ENCODE measurements at places on chromosomes 6 and 20.

DNA sequence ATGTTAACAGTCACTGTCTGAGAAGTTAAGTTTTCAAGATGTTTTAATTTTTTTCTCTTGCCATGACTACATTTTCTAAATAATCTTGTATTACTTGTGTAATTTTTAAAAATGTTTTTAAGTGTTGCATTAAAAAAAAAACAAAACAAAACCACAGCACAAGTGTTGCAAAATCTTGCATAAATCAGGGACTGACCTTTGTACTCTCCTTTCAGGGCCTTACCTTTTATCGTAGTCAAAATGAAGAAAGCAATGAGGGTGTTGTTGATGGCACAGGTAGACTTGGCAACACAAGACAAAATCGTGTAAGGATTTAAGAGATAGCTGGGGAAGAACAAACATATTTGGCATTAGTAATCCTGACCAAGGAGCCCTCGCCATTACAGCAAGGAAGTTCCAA, 42.5 kb downstream of the PIGU start:
- no peak for DNase-seq

DNA sequence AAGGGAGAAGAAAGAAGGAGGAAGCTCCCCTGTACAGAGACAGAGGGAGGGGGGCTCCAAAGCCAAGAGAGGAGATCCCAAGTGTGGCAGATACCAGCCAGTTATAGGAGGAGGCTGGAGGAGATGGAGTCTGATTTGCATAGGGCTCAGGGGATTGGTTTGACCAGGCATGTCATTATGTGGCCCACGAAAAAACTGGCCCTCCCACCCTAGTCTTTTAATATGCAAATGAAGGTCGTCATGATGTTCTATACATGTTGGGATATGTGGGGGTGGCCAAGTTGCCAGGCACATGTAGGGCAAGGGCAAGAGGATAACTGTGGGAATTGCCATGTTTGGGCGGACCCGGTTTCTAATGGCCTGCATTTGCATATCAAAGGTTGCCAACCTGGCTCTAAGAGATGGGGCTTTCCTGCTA, 17.6 kb upstream of the ZFP64 start:
- DNase-seq, result no peak

GRCh38 chr6:20715135-20715806, 181.0 kb downstream of the CDKAL1 start:
- no peak for DNase-seq

DNA sequence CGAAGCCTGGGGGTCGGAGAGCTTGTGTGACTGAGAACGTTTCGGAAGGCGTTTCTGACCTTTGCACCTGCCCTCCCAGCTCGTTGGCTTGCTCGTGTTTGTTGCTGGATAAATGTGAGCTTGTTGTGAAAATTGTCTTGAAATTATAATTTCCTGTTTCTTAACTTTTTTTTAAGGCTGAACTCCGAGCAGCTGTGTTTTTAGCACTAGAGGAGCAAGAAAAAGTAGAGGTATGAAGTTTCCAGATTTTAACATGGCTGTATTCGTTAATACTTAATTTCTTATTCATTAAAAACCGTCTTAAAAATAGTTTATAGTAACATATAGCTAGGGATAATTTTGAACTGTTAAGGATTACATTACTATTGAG, 672 bp downstream of the CEP43 start:
- no peak for DNase-seq

- no peak for DNase-seq
Measured at GRCh38 chr20:56855708-56856107, 226.6 kb downstream of the TFAP2C start.

DNA sequence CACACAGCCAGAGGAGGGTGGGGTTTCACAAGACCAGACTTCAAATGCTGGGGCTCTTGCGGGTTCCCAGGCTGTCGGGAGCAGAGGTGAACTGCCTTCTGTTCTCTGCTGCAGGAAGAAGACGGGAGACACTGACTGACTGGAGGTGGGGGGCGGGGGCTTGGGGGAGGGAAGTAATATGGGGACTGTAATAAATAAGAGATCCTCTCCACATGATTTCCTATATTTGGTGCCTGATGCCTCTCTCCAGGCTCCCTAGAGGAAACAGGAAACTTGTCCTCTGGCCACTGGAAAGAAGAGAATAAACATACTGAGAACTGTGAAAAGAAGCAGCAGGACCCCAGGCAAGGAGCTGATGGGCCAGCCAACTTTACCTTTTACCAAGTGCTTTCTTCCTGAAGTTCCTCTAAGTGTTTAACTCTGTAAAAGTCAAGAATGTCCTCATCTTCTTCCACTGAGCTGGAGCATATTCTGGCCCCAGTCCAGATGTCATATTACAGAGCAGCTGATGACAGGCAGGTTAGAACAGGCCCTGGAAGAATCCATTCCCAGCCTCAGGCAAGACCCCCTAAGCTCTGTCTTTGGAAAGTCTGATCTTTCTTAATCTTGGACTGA, 33.2 kb upstream of the ADGRF5 start:
- DNase-seq, result no peak

DNA sequence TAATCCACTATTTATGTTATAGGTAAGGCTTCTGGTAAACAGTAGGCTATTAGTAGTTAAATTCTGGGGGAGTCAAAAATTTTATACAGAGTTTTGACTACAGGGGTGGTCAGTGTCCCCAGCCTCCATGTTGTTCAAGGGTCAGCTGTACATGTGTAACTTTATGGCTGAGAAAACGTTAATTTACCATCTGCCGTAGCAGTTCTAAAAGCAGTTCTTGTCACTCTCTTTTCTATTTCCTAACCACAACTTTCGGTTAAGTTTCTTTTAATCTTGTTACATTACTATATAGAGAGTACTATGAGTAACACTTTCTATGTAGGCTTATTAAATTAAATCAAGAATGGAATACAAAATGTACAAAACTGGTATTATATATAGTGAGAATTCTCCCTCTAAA, 21.6 kb upstream of the KIF6 start:
- DNase-seq, result no peak

GRCh38 chr6:3289664-3290055, 30.9 kb downstream of the PSMG4 start:
- no peak for DNase-seq

DNA sequence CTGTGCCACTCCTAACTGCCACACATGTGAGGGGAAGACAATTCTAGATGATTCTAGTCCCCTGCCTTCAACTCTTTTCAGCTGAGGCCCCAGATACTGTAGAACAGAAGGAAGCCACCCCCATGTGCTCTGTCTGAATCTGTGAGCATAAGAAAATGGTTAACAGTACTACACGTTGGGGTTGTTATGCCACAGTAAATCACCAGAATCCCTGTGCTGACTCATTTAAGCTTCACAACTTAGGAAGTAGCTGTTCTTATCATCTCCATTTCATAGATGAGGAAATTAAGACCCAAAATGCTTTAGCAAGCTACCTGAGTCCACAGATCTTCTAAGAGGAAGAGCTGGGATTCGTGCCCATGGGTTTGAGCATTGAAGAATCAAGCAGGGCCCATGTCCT, 27.4 kb upstream of the SCRT2 start:
- no peak for DNase-seq

Measured in prostate gland (tissue), 2 donors.